Stimulated activated memory B cell treated with anti-CD40 and anti-IgM and Interleukin-4, amounts not matched to agents 10 μg/mL and 1 μg/mL and 100 μg/mL, for 72 hours (primary cell): ENCODE measurements at places on chromosomes 2 and 18.

DNA sequence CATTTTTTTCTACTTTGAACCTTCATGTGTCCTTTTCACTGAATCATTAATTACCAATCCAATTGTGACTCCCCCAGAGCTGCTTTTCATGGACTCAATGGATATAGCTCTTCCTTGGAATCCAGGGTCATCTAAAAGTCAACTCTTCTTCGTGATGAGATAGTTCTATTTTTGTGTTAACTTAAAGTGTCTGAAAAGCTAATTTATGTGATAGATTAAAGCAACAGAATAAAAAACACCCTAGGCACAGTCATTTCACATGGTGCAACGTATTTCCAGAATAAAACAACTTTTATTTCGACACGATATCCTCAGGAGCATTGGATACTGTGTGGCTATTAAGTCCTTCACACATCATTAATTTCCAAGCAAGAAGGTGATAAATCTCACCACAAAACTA, 250.6 kb upstream of the SPHKAP start:
- H3K36me3 ChIP-seq = no peaks in the 10 kb centered on the region
- no peak overlapping the region for H3K4me3 ChIP-seq
- no peaks in the 10 kb centered on the region for H3K4me1 ChIP-seq
- ATAC-seq = no peak

- no peak for ATAC-seq
- H3K27me3 ChIP-seq = peaks cover 18% of the 10 kb centered on the region
- no peak overlapping the region for H3K4me3 ChIP-seq
- no peaks in the 10 kb centered on the region for H3K4me1 ChIP-seq
These were observed 42.5 kb downstream of the SDC1 start for GRCh38 chr2:20182241-20182931.

- ATAC-seq = no peak
- H3K4me3 ChIP-seq = no peak overlapping the region
- H3K4me1 ChIP-seq = peaks cover 8% of the 10 kb centered on the region
- H3K36me3 ChIP-seq = no peaks in the 10 kb centered on the region
These were observed 46.1 kb downstream of the CDCA7 start for GRCh38 chr2:173400760-173401159.

DNA sequence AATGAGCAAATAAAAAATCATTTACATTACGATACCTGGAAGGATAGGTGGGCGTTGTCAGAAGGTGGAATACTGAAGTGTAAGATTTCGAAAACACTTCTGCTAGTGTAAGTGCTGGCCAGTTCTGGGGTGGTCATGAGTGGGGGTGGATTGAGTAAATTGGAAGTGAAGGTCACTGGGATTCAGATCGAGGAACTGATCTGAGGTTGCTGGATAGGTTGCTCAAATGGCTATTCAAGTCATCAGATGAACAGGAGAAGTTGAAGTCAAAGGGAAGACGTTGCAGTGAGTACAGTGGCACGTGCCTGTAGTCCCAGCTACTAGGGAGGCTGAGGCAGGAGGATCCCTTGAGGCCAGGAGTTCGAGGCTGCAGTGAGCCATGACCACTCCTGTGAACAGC, 95.7 kb downstream of the MALT1 start:
- no peaks in the 10 kb centered on the region for H3K36me3 ChIP-seq
- no peak overlapping the region for H3K4me3 ChIP-seq
- ATAC-seq = no peak

- H3K4me3 ChIP-seq = no peak overlapping the region
- no peaks in the 10 kb centered on the region for H3K4me1 ChIP-seq
- H3K27me3 ChIP-seq = no peaks in the 10 kb centered on the region
These were observed 94.5 kb upstream of the CCDC150 start for GRCh38 chr2:196544906-196545433.

DNA sequence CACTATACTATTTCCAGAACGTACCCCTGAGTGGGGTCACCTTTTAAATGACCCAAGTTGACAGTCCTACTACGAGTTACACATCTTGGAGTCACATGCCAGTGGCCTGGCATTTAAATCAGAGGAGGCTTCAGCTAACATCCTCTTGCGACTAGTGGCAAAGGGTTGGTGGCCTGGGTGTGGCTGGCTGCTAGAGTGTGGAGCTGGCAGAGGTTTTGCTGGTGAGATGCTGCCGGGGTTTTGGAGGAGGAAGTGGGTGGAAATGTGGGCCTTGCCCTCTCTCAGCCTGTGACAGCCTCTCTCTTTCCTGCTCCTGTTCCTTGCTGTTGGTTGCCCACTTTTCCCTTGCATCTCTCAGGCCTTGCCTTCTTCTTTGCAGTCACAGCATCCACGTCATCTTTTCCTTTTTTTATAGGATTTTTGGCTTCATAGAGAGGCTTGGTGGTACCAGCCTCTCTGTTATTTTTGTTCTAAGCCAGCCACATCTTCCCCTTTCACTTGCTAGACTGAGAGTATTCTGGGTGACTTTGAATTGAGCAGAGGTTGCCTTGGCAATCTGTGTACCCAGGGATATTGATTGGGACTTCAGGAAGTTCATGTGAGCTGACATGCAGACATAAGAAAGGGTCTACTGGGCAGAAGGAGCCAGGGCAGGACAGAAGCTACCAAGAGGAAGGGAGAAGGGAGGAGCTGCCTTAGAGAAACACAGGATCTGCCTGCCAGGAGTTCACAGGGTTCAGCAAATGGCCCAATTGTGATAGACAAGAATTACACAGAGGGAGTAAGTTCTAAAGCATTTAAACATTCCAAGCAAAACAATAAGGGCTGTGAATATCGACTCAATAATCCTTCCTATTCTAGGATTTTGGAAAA, 55.4 kb downstream of the CDC42EP3 start:
- H3K4me1 ChIP-seq = peaks cover 48% of the 10 kb centered on the region
- H3K27me3 ChIP-seq = no peaks in the 10 kb centered on the region
- H3K4me3 ChIP-seq = peak overlapping the region; percentile 61

DNA sequence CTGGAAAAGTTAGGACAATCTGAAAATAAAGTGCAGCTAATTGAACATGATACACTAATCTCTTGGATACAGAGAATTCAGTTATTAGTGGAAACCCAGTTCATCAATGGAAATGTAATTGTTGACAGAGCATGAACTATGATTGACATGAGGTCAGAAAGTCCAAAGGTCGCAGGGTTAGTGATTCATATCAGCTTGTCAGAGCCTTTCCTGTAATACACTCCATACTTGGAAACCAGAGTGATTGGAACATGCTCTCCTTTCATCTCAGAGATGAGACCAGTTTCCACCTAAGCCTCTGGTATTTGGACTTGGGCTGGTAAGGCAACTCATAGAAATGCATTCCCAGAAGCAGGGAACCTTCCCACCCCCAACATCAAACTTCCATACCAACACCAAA, 8.5 kb upstream of the NCKAP5 start:
- no peaks in the 10 kb centered on the region for H3K36me3 ChIP-seq
- no peaks in the 10 kb centered on the region for H3K4me1 ChIP-seq
- H3K27me3 ChIP-seq = no peaks in the 10 kb centered on the region
- no peak overlapping the region for H3K4me3 ChIP-seq
- ATAC-seq = no peak

GRCh38 chr2:166042768-166043390, 84.9 kb downstream of the SCN1A start:
- H3K36me3 ChIP-seq = no peaks in the 10 kb centered on the region
- H3K27ac ChIP-seq = no peak overlapping the region
- no peak overlapping the region for H3K4me3 ChIP-seq
- no peaks in the 10 kb centered on the region for H3K4me1 ChIP-seq
- H3K27me3 ChIP-seq = no peaks in the 10 kb centered on the region

DNA sequence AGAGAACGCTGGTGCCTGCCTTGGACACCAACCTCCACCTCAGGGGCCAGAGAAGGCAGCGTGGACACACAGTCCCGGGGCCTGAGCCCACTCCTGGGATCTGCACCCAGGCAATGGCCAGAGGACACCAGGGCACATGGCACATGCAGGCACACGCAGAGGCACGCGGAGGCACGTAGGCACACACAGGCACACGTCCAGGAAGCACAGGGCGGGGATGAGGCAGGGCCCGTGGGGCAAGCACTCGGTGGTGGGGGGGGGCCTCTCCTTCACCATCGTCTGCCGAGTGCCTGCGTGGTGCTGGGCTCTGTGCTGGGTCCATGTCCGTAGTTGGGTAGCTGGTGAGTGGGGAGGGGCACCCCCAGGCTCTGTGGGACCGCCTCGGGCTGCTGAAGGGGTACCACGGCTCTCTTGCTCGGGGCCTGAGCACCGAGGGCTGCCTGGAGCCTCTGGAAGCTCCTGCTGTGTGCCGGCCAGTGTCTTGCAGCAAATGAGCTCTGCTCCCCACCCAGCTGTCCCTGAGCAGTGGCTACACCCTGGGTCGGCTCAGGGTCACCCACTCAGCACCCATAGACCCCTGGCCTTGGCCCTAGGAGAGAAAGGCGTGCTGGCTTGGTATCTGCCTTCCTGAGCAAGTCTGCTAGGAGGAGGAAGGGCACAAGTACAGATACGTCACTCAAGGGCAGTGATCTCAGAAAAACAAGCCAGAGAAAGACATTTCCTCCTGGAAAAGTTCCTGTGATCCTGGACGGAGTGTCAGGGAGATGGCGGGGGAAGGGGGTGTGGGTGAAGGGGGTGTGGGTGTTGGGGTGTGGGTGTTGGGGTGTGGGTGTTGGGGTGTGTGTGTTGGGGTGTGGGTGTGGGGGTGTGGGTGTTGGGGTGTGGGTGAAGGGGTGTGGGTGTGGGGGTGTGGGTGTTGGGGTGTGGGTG, 26.4 kb downstream of the RTP5 start:
- ATAC-seq = peak; percentile 48
- peak overlapping the region; percentile 65 for H3K4me3 ChIP-seq
- no peak overlapping the region for H3K27ac ChIP-seq
- no peaks in the 10 kb centered on the region for H3K4me1 ChIP-seq
- H3K27me3 ChIP-seq = no peaks in the 10 kb centered on the region

DNA sequence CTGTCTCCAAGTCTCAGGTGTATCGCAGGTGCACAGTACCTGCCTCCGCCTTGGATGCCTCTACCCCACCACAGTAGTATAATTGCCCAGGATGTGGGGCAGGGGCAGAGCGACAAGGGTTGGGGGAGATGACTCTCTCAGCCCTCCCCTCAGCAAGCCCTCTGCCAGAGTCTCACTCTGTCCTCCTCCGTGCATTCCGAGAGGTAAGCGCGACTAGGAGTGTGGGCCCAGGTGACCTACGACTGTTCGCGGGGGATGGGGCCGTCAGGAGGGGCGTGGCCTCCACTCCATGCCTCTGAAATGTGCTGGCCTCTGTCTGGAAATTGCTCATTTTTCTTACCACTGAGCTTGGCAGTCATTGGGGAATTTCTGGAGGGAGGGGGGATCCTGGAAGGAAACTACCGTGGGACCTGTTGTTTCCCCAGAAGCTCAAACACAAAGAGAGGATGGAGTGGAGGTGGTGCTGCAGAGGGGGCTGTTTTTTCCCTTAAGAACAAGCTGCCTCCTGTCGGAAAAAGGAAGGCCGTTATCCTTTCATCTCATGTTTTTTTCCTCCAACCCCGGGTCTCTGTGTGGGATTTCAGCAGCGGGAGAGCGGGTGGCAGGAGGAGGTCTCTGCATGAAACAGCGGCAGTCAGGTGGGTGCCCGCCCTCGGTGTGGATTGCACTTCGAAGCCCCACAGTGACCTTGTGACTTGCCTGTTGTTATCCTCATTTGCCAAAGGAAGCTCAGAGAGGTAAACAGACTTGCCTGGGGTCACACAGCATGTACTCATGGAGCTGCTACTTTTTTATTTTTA, 13.0 kb upstream of the RALB start:
- no peak overlapping the region for H3K4me3 ChIP-seq
- no peak overlapping the region for H3K27ac ChIP-seq
- ATAC-seq = no peak
- no peaks in the 10 kb centered on the region for H3K36me3 ChIP-seq
- H3K27me3 ChIP-seq = no peaks in the 10 kb centered on the region

GRCh38 chr18:71116535-71116934, 827.7 kb downstream of the SOCS6 start:
- H3K36me3 ChIP-seq = no peaks in the 10 kb centered on the region
- H3K4me1 ChIP-seq = no peaks in the 10 kb centered on the region
- H3K27ac ChIP-seq = no peak overlapping the region
- no peak overlapping the region for H3K4me3 ChIP-seq

GRCh38 chr2:220847006-220847405, 725.1 kb downstream of the EPHA4 start:
- no peaks in the 10 kb centered on the region for H3K4me1 ChIP-seq
- no peaks in the 10 kb centered on the region for H3K27me3 ChIP-seq
- no peak overlapping the region for H3K27ac ChIP-seq
- ATAC-seq = no peak

GRCh38 chr2:78063246-78064020, 541.3 kb upstream of the LRRTM4 start:
- ATAC-seq = no peak
- H3K4me3 ChIP-seq = no peak overlapping the region
- H3K27me3 ChIP-seq = no peaks in the 10 kb centered on the region
- no peaks in the 10 kb centered on the region for H3K4me1 ChIP-seq

DNA sequence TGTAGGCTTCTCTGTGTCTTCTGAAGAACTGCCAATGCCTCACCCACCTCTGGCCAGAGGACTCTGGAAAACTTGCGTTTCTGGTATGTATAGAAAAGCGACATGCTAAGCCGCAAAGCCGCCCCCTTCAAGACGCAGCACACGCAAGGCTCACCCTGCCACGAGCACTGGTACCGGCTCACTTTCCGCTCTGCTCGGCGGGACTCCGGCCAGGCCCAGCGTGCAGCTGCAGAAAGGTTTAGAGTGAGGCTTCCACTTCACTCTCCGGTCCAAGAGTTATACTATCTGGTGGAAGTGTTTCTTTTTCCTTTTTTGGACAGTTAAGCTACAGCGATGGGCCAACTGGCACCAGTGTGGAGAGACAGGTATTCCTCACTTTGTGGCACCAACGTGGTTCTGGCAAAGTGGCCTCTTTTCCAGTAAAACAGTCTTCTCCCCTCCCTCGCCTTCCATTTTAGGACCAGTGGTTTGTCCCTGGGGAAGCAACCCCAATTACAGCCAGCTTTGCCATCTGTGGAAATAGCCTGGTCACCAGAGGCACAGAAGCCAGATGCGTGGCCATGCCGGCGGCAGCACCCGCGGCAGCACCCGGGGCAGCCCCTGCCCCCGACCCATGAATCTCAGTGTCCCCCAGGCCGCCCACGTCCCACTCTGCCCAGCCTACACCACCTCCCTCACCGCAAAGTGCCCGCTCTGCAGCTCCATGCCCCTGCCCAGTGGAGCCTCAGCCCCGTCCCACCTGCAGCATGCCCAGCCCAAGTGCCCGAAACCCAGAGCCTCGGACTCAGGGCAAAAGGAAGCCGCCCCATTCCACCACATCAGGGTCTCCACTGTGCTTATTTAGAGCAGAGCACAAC, 91.6 kb upstream of the CTDP1 start:
- no peak overlapping the region for H3K4me3 ChIP-seq
- no peak for ATAC-seq
- no peak overlapping the region for H3K27ac ChIP-seq
- H3K4me1 ChIP-seq = peaks cover 12% of the 10 kb centered on the region
- H3K36me3 ChIP-seq = peaks cover 7% of the 10 kb centered on the region
- H3K27me3 ChIP-seq = peaks cover 9% of the 10 kb centered on the region

DNA sequence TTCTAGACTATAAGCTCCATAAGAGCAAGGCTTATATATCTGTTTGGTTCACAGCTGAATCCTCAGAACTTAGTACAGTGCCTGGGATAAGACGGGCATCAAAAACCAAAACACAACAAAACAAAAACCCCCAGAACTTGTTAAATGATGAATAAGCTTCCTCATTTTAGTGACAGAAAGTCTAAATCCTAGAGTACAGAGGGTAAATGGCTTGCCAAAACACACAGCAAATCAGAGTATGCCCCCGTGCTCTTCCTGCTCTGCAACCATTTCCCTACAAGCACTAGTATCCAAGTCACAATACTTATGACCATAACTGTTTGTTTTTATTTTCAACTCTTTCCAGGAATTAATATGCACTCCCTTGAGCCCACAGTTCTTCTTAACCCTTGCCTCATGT, 10.1 kb downstream of the ZNF521 start:
- no peak overlapping the region for H3K4me3 ChIP-seq
- no peak overlapping the region for H3K27ac ChIP-seq
- no peaks in the 10 kb centered on the region for H3K4me1 ChIP-seq
- ATAC-seq = no peak
- H3K36me3 ChIP-seq = no peaks in the 10 kb centered on the region
